GOT3 (cell line): ENCODE measurements at places on chromosomes 16 and 17.
A peak's percentile ranks its signal among the peaks of the same experiment; 100 is the strongest.

DNA sequence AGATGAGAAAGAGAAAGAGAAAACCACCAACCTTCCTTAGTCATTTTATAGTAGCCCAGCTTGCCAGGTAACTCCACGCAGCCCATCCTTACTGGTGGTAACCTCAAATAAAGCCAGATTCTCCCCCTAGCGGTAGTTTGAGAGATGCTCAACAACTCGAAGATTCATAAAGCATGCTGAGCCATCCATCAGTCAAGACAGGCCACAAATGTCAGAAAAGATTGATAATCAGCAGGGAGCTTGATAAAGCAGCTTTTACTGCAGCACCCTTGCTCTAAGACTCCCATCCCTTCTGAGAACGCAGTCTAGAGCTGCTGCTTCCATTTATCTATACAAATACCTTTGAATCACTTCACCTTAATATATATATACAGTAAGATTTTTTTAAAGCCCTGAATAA, 451.5 kb upstream of the HSBP1 start:
- DNase-seq = no peak

DNA sequence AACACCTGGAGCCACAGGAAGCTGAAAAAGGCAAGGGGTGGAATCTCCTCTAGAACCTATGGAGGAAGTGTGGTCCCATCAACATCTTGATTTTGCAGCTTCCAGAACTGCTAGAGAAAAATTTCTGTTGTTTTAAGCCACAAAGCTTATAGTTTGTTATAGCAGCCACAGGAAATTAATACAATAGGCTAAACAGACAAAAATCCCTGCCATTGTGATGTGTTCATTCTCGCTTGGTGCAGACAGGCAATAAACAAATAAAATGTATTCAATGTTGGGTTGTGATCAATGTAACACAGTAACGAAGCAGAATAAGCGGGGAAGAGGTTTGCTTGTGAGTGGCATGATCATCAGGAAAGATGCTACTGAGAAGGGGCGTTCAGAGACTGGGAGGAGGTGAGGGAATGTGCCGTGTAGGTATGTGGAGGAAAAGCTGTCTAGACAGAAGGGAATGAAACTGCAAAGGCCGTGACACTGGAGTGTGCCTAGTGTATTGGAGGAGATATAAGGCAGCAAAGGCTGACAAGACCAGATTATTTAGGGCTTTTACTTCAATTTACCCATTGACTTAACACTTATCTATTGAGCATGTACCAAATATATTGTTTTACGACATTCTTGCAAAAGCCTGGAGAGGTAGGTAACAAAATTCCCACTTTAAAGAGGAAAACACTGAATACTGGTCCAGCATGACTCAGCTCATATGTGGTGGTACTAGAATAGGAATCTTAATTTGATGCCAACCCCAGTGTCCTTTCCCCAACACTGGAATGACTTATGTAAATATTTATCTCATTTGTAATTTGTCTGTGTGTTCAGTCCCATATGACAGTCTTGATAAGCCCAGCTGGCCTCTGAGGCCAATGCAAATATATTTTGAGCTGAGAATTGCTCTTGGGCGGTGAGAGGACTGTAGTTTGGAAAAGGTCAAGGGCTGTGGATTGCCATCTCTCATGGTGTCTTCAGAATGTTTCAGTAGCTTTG, 375.9 kb downstream of the CDH13 start:
- no peak for DNase-seq

DNA sequence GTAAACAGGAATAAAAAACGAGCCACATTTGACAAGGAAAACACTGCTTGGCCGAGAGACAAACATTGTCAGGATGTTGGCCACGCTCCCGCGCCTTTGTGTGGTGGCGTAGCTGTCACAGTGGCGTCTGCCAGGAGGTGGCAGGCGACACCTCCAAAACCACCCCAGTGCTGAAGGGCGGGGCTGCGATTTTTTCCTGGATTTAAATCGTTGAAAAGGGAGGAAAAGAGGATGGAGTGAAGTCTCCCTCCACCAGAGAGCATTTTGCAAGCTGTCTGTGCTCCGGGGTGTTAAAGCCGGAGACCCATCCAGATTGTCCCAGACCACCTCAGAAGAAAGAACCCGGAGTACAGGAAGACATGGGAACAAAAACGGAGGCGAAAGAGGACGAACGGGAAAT, 12.7 kb downstream of the MRM3 start:
- DNase-seq = peak; percentile 12

DNA sequence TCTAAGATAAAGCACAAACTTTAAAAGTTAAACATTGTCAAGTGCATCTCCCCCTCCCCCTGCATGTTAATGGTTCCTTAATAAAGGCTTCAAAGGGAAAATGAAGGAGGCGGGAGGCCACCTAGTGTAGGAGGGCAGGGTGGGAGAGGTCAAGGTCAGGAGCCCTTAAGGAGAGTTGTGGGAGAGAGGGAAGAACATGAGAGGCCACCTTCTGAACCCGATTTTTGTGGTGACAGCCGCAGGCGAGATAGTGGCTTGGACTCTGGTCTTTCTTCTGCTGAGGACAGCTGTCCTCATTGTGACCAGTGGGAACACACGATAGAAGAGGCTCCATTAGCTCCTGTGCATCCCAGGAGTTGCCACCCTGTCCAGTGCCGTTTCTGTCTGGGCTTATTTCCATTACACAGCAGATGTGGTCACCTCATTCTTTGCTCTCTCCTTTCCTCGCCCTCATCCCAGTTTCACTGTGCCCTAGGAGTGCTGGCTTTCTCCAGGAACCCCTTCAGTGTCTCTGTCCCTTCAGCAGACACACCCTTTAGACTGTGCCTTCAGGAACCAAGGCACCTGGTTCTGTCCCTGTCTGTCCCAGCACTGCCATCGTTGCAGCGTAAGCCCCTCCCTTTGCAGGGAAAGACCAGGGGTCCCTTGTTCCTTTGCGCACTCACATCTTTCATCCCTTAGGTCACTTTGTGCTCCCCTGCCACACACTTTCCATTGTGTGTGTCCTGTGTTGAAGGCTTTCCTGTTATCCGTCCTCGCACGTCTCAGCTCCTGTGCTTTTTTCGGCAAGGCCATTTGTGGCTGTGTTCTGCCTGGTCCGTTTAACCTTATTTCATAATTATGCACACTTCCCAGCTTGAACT, 7.5 kb downstream of the SEC14L1 start:
- DNase-seq = no peak

DNA sequence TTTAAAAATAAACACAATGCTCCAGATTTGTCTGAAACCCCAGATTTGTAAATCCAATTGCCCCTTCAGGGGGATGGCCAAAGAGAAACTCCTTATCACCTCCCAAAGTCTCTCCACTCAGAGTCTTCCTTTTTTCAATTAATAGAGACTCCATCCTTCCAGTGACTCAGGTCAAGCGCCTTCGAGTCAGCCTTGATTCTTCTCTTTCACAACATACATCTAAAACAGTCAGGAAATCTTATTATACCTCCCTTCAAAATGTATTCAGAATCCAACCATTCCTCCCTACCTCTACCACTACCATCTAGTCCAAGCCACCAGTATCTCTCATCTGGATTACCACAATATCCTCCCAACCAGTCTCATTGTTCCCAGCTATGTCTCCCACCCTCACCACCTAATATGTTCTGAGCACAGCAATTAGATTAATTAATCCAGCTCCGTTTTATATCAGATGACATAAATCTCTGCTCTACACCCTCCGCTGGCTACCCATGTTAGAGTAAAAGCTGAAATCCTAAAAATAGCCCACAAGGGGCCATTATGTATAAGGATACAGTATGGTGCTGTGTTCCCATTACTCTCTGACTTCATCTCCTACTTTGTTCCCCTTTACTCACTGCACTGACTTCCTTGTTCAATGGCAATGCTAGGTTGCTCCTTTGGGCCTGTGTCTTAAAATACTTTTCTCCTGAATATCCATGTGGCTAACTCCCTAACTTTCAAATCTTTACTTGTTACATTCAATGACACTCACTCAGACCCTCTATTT, 11.8 kb downstream of the SIAH1 start:
- DNase-seq = no peak

DNA sequence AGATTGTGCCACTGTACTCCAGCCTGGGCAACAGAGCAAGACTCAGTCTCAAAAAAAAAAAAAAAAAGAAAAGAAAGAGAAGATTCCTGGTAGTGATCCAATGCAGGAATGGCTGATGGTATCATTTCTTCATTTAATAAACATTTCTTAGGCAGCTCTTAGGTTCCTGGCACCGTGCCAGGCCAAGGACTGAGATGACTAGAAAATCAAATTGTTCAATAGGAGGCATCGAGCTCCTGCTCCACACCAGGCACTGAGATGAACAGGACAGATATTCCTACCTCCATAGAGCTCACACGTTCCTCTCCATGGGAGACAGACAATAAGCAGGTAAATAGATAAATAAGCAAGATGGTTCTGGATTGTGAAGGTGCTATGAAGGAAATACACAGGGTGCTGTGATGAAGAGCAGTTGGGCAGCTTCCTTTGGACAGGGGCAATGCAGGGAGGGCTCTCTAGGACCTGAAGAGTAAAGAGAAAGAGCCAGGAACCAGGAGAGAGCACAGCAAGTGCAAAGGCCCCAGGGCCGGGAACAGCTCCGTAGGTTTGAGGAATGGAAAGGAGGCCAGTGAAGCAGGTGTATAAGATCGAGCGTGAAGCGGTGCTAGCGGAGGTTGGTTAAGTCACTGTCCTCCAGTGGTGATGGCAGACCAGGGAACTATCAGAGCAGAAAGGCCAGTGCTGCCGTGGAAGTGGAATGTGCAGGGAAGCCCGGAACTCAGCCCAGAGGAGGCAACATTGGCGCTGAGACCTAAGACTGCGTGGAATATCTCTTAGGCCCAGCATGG, 26.5 kb upstream of the CRHR1 start:
- no peak for DNase-seq

DNA sequence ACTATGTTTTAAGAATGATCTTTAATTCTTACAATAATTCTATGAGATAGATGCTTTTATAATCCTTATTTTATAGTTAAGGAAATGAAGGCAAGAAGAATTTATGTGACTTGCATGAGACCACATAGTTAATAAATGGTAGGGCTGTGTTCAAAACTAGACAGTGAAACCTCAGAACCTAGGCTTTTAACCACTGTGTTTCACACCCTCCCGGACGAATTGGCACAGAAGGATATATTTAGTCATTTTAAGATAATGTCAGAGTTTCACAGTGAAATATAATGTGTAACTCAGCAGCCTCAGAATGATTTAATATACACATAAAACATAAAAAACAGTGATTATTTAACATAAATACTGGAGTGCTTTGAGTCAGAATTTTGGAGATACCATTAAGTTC, 57.0 kb downstream of the NSRP1 start:
- no peak for DNase-seq

DNA sequence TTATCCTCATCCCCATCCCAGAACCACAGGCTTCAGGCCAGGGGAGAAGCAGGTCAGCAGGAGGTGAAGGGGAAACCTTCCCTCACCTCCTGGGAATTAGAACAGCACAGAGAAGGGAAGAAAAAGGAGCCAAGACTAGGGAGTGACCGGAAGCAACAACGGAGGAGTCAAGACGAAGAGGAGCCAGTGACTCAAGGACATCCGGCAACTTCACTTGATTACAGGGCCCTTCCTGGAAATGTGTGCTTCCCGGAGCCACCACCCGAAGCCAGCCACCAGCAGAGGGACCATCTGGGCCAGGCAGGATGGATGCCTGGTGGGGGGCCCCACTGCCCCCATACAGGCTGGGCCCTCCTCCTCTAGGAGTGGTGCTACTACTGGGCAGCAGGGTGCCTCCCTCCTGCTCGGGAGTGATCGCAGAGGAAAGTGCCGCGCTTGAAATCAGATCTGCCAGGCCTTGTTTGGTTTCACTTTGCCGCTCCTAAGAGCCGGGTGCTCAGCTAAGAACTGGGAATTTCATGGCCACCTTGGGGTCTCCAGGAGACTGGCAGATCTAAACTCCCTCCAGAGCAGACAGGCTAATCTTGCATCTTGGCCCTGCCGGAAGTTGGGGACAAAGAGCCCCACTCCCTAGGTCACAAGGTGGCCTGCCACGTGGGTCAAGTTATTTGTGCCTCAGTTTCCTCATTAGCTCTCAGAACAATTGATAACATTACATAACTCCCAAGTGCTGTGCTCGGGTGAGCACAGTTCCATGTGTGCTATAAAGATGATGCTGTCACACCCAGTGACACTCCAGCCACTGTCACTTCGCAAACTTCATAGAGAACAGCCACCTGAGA, 6.6 kb downstream of the CDC42EP4 start:
- DNase-seq = no peak

DNA sequence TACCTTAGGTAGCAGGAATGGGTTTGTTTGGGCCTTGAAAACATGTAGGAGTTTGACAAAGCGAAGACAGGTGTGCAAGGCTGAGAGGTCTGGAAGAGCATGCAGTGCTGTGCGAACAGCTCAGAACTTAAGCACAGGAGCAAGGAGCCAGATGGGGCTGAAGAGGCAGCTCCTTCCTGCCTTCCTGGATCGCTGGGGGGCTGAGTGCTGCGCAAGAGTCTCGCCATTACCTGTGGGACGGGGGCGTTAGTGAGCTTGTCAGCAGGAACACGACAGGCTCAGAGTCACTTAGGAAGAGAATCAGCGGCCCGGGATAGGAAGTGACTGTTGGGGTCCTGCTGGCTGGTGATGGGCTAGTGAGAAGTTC, 464 bp upstream of the MRM1 start:
- DNase-seq = no peak

- no peak for DNase-seq
These were observed 41.0 kb upstream of the IRX3 start for GRCh38 chr16:54327609-54328008.

DNA sequence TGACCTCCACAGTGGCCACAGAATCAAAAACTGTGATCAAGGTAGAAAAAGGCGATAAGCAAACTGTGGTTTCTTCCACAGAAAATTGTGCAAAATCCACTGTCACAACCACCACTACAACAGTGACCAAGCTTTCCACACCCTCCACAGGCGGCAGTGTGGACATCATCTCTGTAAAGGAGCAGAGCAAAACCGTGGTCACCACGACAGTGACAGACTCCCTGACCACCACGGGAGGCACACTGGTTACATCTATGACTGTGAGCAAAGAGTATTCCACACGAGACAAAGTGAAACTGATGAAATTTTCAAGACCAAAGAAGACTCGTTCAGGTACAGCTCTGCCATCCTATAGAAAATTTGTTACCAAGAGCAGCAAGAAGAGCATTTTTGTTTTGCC, 83.6 kb downstream of the C17orf58 start:
- no peak for DNase-seq

DNA sequence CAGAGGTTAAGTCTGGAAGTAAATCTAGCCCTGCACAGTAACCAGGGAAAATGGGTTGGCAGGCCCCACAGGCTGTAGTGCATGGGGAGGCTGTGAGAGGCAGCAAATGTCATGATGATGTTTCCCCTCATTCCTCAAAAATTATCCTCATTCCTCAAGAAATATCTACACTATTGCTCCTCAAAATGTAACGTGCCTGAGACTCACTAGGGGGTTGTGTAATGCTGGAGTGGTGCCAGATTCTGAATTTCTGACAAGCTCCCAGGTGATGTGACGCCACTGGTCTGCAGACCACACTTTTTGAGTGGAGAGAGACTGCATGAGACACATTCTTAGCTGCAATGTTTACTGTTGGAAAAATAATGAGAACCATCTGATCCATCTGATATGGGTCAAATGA, 1.2 kb upstream of the MPP3 start:
- no peak for DNase-seq

DNA sequence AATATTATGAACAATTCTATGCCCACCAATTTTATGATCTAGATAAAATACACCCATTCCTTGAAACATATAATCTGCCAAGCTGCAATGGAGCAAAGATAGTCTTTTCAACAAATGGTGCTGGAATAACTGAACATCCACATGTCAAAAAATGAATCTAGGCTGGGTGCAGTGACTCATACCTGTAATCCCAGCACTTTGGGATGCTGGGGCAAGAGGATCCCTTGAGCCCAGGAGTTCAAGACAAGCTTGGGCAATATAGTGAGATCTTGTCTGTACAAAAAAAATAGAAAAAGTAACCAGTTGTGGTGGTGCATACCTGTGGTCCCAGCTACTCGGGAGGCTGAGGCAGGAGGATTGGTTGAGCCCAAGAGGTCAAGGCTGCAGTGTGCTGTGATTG, 92.5 kb downstream of the N4BP1 start:
- DNase-seq = no peak
